Epithelial cell of prostate (primary cell): ENCODE measurements at places on chromosomes 7 and 10.

DNA sequence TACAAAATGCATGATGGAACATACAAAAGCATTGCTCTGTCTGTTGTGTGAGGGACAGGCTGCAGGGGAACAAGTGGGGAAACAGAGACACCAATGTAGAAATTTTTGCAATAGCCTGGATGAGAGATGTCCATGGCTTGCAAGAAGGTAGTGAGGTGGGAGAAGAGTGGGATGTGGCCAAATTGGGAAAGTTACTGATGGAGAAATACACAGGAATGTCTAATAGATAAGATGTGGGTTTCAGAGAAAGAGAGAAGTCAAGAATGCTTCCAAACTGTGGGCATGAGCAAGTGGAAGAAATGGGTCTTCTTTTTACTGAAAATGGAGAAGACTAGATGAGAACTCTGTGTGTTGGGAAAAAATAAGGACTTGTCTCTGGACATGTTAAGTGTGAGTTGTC, 592.7 kb downstream of the TNS3 start:
- DNase-seq, result no peak

- no peak for DNase-seq
Measured at GRCh38 chr10:93211991-93212390, 138.3 kb downstream of the CYP26A1 start.

DNA sequence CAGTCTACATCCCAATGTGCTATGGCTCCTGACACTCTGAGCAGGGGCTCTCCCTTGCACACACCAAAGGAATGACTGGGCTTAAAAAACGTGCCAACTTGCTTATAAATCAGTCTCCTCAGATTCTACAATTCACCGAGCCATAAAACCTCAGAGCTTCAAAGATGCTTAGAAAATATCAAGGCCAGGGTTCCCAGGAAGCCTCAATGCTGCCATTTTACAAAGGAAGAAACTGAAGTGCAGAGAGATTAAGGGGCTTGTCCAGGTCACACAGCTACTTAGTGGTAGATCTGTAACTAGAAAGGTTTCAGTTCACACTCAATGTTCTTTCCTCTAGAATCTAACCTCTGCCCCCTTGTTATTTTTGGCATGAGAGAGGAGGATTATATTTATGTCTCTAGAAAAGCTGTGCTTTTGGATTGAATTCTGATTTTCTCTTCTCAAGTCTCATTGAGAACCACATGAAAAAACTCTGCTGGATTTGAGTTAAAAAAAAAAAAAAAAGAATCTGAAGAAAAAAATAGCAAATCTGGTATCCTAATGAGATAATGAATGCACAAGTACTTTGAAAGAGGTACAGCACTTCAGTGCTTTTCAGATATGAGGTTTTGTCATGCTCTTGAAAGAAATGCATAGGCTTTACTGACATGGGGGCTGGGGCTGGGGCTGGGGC, 22.3 kb upstream of the TSPAN33 start:
- no peak for DNase-seq

DNA sequence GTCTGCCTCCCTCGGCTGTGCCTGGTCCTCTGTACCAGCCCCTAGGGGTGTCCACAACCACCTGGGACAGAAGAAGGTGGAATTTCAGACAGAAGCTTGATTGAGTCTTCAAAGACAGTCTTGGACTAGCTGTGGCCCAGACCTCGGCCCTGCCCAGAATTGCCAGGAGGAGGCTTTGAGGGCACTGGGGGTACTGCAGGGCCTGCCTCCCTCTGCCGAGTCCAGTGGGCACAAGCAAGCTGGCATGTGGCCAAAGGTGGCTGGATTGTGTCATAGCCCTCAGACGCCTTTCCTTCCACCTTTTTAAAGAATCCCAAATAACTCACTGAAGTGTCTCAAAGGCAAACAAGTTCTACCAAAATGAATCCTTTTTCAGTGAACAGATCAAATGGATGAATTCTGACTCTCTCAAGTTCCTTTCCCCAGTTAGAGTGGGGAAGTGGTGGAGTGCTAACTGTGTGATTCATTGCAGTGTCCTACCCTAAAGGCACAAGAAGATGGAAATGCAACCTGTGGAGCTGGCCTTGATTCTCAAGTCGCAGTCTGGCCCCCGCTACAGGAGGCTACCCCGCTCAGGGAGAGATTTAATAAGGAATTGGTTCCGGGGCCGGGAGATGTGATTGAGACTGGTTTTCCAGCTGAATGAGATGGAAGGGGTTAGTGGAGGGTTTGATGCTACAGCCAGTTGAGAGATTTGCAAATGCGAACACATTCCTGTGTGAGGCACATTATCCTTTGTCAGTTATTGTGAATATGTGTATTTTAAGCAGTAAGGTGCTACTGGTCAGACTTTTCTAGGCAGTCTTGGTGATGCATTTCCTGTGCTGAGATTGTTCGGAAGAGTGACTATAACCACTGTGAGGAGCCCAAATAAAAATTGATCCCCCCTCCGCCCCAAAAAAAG, 28.8 kb upstream of the SLC26A4 start:
- no peak for DNase-seq

DNA sequence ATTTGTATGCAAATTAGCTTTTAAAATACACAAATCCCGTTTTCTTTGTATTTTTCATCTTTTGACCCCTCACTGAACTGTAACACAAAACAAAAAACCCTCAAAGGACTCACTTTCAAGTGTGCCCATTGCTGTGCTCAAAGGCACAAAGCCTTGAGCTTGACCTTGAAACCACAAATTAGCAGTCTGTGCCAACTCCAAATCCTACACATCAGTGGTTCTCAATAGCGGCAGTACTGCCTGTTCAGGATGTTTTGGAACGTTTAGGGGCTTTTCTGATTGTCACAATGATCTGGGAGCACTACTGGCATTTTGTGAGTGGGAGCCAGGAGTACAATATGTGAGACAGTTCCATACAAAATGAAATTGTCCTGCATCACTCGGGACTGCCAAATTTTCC, 55.5 kb downstream of the KDM7A start:
- no peak for DNase-seq

GRCh38 chr7:74709880-74710671, 52.6 kb downstream of the GTF2I start:
- no peak for DNase-seq

DNA sequence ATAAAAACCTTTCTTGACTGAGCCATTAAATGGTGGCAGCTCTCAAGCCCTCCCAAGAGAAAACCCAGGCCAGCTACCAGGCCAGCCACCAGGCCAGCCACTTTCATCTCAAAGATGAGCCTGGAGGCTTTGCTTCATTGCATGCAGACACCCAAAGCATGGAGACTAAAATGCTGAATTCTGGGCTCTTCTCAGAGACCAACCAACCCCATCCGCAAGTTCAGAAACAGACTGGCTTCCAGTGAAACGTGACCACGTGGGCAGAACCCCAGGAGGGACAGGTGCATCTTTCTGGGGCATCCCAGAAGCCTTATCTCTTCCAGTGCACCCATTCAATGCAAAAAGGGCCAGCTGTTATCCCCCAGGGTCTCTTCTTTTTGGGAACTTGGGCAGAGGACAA, 20.9 kb downstream of the CHST15 start:
- DNase-seq, result no peak

- DNase-seq, result no peak
Measured at GRCh38 chr7:80699045-80699638, 60.7 kb downstream of the CD36 start.

GRCh38 chr10:2681891-2682290, 385.5 kb upstream of the PFKP start:
- no peak for DNase-seq

GRCh38 chr10:129711291-129711690, 244.2 kb downstream of the MGMT start:
- DNase-seq, result no peak

- DNase-seq, result no peak
Measured at GRCh38 chr7:13724191-13724976, 265.1 kb downstream of the ETV1 start.

DNA sequence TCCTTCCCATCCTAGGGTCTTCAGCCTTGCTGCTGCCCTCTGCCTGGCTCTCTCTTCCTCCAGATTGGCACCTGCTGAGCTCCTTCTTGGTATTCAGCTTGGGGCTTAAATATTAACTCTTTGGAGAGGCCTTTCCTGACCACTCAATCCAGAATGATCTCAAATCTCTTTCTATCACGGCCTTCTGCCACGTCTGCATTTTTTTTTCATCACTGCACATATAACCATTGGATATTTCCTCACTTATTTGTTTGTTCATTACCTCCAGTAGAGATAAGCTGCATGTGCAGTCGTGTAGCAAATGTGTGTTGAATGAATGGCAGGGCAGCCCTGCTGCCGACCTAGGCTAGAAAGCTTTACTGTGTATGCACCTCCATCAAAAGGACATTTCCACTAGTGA, 51.6 kb upstream of the MPP7 start:
- no peak for DNase-seq

DNA sequence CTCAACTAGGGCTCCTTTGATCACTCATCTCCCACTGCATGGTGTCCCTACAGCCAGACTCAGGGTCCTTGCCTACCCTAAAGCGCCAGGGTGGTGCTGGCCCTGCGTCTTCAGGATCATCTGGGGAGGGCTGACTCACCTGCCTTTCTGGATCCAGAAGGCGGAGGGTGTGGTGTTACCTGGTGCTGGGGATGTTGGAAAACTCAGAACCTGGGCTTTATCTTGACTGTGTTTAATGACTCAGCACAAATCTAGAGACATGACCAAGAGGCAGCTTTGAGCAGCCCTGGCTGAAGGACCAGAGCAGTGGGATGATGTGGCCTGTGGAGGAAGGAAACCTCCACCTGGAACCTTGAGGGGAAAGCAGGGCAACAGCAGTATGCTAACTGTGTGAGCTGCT, 96.5 kb downstream of the GRK5 start:
- DNase-seq, result peak; percentile 44

GRCh38 chr7:98731651-98732050, 114.6 kb downstream of the NPTX2 start:
- no peak for DNase-seq

DNA sequence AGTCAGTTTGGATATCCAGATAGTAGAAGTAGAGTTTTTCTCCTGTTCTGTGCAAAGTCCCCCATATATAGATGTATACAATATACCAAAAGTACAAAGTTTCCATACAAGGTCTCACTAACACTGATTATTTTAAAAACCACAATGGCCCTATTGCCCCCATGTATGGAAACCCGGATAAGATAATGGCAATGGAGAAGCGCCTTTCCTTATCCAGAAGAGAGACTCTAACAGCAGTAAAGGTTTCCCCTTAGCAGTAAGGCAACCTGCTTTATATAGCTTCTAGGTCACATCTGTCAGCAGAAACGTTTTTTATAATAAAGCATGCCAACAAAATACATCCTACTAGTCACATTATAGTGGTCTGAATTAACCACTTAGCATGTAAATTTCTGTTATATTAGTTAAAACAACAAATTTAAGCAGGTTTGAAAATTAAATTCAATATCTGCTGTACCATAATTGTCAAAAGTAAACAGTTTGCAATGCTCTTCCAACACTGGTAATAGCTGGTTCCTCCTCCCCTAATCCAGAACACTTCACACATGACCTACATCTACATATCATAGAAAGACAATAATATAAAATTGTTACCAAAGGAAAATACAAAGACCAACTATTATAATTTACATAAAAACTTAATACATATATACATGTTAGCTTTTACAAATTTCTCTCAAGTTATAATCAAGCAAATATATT, 22.4 kb downstream of the USP6NL start:
- DNase-seq, result no peak

- no peak for DNase-seq
Measured at GRCh38 chr10:97463363-97464132, 17.6 kb downstream of the ZDHHC16 start.

DNA sequence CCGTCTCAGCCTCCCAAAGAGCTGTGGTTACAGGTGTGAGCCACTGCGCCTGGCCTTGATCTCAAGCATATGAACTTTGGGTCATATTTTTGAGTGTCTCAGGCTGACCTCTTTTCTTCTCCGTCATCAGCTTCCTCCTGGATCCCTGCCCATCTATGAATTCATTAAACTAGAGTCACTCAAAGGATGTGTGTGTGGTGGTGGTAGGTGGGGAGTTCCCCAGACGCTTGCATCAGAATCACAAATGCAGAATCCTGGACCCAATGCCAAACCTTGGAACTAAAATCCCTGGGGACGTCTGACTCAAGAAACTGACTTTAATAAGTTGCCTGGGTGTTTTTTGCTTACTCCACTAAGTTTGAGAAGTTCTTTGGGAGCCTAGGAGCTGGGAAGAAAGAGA, 6.7 kb upstream of the CREB5 start:
- DNase-seq, result peak; percentile 89

- no peak for DNase-seq
Measured at GRCh38 chr7:155598810-155599210, 45.7 kb upstream of the RBM33 start.

DNA sequence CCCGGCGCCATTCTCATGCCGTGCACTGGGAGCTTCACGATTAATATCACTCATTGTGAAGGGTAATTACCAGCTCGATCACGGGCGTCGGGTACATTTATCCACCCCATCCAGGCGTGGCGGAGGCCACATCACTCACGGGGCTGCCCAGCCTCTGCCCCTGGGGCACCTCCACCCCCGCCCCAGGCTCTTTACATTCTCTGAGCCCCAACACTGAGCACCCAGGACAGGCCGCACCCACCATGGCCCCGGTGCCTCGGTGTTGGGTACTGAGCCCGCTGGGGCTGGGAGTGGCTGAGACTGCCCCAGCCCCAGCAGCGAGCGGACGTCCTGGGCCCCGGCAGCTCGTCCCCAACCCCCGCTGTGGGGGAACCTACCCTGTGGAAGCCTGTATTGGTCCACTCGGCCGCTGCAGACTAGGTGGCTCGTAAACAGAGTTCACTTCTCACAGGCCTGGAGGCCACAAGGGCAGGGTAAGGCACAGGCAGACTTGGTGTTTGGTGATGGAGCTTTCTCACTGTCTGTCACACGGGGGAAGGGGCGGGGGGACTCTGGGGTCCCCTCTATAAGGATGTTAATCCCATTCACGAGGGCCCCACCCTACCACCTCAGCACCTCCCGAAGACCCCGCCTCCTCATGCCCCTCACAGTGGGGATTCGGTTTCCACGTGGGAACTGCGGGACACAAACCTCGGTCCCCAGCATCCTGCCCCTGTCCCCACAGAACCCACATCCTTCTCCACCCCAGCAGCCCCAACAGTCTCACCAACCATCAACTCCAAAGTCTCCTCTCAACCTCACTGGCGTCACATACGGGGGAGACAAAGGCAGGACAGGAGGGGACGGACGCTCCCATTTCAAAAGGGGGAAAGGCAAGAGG, 184.1 kb downstream of the ELFN1 start:
- no peak for DNase-seq

DNA sequence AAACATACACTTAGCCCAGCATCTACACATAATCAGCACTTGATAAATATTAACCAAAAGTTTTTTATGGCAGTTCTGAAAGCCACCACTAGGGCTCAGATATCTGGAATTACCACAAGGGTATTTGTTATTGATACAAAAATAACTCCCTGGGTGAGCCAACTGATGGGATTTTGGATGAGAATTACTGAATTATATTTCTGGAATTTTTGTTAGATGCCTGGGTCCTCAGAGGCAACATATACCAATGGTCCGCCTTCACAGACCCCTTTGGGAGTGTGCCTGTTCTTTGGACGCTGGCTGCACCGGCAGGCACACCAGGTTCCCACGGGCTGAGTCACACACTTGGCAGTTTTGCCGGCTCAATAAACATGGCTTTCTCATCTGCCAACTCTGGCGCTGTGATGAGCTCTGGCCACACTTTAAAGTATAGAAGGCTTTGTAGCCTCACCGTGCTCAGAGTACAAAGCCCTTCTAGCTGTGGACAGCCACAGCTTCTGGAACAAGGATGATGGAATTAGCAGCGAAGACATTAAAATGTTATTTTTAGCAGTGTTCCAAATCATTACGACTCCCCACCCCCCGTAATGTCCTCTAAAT, 24.5 kb upstream of the EEPD1 start:
- peak; percentile 64 for DNase-seq
